ENCODE measurements at places on chromosomes 13 and 19.

DNA sequence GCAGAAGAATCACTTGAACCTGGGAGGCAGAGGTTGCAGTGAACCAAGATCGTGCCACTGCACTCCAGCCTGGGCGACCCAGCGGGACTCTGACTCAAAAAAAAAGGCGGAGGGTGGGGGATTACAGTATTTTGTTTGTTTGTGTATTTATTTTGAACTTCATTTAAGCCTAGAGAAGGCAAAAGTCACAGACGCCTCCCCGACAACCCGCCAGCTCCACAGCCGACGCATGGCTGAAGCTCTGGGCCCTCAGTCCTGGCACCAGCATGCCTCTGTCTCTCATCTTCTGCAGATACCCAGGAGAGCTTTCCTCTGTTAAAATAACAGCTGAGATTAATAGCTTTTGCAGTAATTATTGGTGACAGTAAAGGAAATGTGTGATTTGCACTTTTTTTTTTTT, 17.2 kb upstream of the PDCD5 start:
- no peak for DNase-seq

GRCh38 chr13:34935841-34936240, 6.2 kb upstream of the NBEA start:
- DNase-seq: no peak

DNA sequence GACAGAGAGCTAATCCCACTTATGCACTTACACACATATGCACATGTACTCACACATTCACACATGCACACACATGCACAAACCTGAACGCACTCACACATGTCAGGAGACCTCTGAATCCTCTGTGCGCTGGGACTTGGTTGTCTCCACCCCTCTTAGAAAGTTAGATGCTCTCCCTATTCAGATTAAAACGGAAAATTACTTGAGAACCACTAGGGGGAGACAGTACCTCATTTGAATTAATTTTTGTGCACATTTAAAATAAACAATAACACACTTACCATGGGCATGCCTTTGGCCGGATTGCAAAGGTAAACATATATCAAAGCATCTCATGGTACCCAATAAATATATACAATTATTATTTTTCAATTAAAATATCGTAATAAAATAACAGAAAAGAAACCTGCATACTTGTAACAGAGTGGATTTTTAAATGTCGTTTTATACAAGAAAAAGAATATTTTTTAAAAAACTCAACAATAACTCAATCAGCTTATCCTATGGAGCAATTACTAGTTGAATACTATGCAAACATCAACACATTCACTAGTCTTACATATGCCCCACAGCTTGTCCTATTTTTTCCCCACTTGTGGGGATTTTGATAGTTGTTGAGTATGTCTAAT, 9.5 kb upstream of the LILRB4 start:
- no peak for DNase-seq

DNA sequence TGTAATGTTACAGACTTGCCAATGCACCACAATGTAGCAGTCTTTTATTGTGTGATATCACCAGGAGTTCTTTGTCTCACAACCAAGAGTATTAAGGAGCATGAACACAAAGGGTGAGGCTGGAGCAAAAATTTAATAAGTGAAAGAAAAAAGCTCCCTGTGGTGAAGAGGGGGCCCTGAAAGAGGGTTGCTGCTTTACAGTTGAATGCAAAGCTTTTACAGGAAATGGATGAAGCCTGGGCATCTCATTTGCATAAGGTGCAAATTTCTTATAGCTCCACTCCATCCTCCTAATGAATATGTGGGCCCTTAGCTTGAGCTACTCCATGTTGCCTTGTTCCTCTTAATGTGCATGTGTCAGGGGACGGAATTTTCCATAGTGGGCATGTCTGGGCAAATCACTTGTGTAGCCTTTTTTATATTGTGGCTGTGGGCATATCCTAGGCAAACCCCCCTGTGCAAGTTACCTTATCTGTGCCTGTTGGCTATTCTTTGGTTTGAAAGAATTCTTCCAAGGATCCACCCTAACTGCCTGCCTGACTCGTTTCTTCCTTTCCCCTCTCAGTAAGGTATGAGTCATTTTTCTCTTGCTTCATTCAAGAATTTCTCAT, 45.3 kb upstream of the TRPC4 start:
- DNase-seq: no peak

DNA sequence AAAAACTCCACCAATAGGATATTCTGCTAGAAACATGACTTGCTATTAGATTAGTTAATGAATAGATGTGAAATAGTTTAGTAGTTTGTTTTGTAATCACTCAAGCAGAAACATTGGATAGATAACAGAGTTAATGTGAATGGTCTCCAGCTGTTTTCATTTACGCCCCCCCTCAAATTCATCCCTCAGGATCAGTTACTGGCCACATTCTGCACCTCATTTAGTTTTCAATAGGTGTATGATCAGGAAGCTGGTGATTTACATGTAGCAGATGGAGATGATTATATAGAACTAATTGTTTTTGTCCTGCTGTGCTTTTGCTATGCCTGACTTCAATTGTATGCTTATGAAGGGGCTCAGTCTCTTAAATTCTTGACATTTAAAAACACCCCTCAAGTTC, 759.0 kb downstream of the SLITRK6 start:
- DNase-seq: no peak

GRCh38 chr19:19554074-19555023, 16.3 kb downstream of the CILP2 start:
- DNase-seq: peak; percentile 51

DNA sequence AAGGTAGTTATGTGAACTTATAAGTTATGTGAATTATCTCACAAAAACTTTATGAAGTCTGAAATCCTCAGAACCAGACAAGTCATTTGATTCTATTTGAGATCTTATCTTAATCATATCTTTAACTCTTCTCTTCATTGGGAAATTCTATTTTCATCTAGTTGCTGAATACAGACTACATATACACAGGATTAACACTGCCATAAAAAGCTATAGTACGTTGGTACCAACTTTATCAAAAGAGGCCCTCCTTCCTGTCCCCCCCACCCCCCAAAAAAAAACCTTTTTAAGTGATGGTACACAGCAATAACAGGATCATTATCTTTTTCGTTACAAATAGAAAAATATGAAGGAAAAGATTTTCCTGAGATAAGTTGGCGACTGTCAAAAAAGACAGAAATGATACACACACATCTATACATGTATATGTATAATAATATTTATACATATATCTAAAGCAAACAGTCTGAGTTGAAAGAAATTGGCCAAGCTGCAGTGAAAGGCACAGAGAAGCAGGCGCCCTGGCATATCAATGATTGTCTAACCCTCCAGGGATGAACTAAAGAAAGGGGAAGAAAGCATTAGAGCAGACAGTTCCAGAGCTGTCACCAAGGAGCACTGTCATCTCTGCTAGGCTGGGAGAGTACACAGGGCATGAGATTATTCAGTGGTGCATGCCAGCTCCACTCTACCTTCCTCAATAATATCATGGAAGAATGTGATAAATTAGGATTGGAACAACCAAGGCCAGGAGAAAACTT, 116.7 kb downstream of the KLF12 start:
- no peak for DNase-seq

GRCh38 chr19:38076337-38076736, 147.7 kb downstream of the DPF1 start:
- DNase-seq: no peak

DNA sequence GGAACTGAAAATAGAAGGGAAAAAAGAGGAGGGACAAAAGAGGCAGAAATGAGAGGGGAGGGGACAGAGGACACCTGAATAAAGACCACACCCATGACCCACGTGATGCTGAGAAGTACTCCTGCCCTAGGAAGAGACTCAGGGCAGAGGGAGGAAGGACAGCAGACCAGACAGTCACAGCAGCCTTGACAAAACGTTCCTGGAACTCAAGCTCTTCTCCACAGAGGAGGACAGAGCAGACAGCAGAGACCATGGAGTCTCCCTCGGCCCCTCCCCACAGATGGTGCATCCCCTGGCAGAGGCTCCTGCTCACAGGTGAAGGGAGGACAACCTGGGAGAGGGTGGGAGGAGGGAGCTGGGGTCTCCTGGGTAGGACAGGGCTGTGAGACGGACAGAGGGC, at the start of gene CEACAM5:
Gene CEACAM5 (plus strand): TSS at position 146 of the 400 bp plus-strand sequence. CDS start 106 bp downstream, at position 252.
- DNase-seq: no peak

DNA sequence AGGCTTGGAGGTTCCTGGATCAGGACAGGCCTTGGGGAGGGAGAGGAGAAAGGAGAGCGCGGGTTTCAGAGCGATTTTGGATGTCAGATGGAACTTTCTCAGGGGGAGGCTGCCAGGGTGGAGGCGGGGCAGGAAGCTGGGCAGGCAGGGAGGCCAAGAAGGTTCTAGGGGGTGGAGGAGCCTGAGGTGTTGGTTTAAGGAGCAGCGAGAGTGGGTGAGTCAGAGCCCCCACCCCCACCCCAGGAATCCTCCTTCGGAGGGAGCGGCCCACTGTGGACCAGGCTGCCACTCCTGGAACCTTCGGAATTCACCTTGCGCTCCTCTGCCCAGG, 15.9 kb upstream of the NOP53 start:
- no peak for DNase-seq

DNA sequence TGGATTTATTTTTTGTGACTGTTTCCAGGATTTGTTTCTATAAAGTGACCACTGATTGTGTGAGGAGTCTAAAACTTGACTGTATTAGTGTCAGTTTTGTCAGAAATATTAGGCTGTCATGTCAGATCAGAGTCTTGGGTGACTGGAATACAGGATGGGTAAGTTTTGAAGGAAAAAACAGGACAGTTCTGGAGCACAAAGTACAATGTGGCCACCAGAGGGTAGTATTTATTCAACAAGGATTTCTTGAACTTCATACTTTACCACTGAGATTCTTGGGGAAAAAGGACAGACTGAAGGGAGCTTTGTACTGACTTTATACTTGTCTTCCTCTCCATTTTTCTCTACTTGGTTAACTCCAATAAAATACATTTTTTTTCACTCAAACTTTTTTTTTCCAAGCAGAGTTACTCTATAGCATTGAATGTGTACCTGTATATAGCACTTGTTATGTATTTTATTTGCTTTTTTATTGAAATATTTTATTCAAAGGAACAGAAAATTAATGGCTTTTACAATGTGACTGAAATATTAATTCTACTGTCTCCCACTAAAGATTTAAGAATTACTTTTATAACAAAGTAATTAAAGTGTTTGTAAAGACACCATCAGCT, 51.1 kb downstream of the LMO7 start:
- no peak for DNase-seq

GRCh38 chr13:31209172-31209840, 9.5 kb downstream of the B3GLCT start:
- no peak for DNase-seq

GRCh38 chr13:26914624-26915023, 154.0 kb upstream of the GPR12 start:
- no peak for DNase-seq

- no peak for DNase-seq
Measured at GRCh38 chr13:102724923-102725322, 30.1 kb upstream of the METTL21C start.

DNA sequence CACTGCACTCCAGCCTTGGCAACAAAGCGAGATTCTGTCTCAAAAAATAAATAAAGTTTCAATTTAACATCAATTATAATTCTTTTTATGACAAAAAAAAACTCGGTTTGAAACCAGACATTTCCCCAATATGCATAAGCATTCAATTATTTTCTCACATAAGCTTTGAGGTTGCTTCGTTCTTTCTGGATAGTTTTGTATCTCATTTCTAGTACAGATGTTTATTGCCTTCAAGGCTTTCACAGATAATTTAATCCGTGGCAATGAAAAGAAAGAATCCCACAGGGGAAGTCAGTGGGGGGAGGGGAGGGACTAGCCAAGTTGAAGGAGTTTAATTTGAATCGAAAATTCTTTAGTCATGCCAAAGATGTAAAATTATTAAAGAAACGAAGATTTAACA, 29.6 kb upstream of the TSC22D1 start:
- DNase-seq: no peak

DNA sequence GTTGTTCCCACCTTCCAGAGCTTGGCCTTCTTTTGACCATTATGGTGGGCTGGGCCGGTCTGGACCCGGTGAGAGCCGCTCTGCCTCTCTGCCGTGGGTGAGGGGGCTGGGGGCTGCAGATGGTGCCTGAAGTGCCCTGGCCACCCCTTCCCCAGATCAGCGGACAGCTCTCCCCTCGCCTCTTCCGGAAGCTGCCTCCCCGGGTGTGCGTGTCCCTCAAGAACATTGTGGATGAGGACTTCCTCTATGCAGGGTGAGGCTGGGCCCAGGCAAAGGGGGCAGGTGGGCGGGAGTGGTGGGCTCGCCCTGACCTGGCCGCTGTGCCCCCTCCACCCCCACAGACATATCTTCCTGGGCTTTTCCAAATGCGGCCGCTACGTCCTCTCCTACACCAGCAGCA, 1.9 kb downstream of the DCAF15 start:
- no peak for DNase-seq

- DNase-seq: no peak
Measured at GRCh38 chr19:10246511-10246910, 5.5 kb upstream of the MRPL4 start.

DNA sequence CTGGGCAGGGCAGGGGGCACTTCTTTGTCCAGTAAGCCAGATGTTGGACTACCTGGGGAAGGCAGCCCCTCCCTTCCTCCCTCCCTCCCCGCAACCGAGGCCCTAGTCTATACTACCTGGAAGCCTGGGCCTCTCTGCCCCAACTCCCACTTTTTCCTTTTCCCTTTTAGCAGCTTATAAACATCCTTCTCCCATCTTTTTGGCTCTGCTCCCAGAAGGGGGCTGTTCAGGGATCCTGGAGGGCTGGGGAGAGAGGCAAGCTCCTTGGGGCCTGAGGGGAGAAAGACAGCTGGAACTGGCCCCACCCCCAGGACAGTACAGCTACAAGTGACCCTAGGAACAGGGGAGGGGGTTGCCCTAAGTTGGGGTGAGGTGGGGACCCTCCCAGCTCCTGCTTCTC, 44.9 kb downstream of the LYL1 start:
- DNase-seq: no peak

DNA sequence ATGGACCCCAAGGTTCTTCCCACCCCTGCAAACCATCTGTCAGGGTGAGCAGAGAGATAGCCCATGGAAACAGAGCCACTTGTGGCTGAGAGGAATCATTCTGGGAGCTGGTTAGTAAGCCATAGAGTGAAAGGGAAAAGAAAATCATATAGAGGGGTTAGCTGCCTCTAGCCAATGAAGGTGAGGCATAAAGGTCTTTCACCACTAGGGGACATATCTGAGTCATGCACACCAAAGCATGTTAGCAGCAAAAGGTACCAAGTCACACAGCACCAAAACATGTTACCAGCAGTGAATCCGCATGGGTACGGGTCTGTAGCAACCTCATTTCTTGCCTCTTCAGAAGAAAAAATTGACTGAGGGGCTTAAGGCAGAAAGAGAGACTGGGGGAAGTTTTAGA, 76.7 kb upstream of the ZNF43 start:
- DNase-seq: no peak

DNA sequence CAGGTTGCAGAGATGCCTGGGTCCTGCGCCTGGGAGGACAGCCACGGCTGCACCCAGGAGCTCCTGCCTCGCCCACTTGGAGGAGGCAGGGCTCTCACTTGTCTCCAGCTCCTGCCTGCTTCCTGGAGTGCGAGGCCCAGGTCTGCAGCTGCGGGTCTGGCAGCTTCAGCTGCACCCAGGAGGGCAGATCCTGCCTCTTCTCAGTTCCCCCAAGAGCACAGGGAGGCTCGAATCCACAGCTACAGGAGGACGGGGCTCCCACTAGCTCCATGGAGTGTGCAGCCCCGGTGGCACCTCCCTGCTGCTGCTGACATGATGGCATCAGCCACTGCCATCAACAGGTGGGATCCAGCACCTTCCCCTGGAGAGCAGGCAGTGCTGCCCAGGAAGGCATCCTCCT, 4.5 kb downstream of the ZNF554 start:
- DNase-seq: no peak

All from T-helper 1 cell (primary cell).